Natural killer cell treated with Interleukin-12 subunit alpha and Interleukin-12 subunit beta and Interleukin-15 and Interleukin-18, amount 100 ng/mL, for 72 hours (primary cell): ENCODE measurements at places on chromosomes 11 and 22. TPM values are rescaled to one million over a fixed set of nuclear protein-coding genes. Genes with fewer than 3 reads are reported as not detected.
A peak's percentile ranks its signal among the peaks of the same experiment; 100 is the strongest.

DNA sequence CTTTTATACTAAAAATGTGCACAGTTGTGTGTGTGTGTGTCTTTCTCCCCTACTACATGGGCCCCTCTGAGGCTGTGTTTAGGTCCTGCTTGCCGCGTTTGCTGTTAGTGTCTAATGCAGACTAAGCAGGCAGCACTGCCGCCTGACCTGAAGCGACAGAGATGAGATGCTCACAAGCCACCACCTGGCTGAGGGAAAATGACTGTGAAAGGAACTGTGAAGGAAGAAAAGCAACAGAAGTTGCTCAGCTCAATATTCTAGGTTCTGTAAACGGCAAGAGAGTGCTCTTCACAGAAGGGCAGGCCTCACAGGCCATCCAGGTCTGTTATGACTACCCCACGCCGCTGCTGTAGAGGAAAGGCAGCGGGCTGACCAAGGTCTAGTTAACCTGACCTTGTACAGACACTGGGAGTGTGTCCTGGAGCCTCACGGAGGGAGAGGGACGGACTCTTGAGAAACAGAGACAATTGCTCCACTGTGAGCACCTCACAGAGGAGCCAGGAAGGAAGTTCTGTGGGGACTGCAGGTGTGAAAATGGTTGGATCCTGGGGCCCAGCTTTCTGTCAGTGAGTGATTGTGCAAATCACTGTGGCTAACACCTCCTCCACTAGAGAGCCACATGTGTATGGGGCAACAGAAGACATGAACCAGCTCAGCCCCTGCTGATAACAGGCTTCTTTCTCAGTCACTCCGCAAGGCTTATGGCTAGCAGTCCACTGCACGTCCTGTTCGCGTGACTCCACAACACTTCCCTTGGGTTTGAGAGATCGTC lies 31.3 kb upstream of the YPEL1 start:
- peak; percentile 95 for DNase-seq

Gene PSMA1
- total RNA-seq: 219 TPM

DNA sequence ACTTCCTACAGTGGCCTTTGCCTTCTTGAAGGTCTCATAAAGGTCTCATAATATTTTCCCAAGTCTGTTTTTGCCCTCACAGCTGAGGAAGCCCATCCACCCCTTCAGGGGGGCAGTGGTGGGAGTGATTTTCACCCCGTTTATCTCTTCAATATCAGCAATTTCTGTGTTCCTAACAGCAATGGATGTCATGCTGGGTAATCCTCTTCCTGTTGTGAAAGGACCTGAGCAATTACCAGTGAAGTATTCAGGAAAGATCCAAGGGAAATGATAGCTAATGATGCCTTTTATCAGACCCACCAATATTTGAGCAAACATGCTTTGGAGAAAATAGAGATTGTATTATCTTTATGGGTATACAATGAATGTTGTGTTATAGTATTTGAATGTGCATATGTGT lies 226.9 kb downstream of the INSC start:
- DNase-seq: no peak

Gene TMEM25
- total RNA-seq: 6.9 TPM

Gene SGSM1
- 0.75 TPM for total RNA-seq

DNA sequence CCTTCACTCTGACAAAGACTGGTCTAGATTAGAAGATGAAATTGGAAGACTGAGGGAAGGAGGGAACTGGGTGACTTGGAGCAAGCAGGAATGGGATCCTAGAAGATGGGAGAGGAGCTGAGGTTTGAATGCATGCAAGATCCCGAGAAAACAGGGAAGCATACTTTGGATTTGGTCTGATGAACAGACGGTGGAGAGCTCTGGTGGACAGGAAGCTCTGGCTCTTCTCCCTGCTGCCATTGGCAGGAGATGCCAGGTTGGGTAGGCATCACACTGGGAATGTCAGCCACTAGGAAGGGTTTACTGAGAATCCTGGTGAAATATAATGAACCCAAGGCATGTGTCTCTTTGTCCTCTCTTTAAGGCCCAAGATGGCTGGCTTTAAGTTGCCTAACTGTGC lies 16.5 kb downstream of the NAV2 start:
- no peak for DNase-seq

Gene HTR3A
- not detected for total RNA-seq

- no peak for DNase-seq
Measured at GRCh38 chr11:12127206-12127898, 17.0 kb downstream of the MICAL2 start.

Gene MAJIN
- total RNA-seq: not detected

DNA sequence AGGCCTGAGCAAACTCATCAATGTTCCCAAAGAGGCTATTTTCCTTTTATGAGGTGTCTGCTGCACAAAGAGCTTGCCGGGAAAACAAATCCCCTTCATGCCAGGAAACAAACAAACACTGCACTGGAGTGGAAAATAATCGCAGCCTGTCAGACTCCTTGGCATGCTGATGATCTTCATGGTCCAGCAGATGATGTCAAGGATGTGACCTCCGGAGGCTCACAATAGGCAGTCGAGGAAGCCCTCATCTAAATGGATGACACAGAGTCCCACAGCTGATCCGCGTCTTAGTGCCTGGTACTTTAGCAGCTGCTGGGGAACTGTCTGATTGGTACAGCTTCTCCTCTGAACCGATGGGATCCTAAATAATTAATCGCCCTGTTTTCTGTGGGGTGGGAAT lies 187.6 kb downstream of the TENM4 start:
- DNase-seq: no peak

GRCh38 chr22:50267591-50268390 lies 2.4 kb downstream of the MAPK11 start:
- no peak for DNase-seq

Gene SLC5A4
- not detected for total RNA-seq

DNA sequence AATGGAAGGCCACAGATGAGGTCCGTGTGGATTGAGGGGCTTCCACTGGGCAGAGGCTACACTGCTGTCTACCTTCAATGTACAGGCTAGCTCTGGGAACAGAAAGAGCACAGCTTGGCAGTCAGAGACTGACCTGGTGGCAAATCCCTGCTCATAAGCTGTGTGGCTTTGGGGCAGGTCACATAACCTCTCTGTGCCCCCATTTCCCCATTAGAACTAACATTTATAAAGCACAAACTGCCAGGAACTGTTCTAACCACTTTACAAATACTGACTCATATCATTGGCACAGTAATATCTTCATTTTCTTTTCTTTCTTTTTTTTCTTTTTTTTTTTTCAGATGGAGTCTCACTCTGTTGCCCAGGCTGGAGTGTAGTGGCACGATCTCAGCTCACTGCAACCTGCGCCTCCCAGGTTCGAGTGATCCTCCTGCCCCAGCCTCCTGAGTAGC lies 3.1 kb downstream of the FOSL1 start:
- no peak for DNase-seq

- no peak for DNase-seq
Measured at GRCh38 chr11:111733611-111734088, 32.5 kb downstream of the PPP2R1B start.

DNA sequence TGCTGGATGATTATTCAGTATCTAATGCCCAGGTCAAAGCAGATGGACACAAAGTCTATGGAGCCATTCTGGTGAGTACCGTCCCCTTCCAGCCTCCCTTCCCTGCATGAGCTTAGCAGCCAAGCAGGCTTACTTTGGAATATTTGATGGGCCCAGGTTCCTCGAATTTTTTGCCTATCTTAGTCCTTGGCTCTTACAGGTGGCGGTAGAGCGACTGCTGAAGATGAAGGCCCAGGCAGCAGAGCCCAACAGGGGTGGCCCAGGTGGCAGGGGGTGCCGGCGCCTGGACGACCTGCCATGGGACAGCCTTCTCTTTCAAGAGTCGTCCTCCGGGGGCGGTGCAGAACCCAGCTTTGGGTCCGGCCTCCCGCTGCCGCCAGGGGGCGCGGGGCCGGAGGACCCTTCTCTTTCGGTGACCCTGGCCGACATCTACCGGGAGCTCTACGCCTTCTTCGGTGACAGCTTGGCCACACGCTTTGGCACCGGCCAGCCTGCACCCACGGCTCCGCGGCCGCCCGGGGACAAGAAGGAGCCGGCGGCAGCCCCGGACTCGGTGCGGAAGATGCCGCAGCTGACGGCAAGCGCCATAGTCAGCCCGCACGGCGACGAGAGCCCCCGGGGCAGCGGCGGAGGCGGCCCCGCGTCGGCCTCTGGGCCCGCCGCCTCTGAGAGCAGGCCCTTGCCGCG lies 741 bp upstream of the TMEM179B start:
- peak; percentile 92 for DNase-seq

Gene NAALAD2
- not detected for total RNA-seq

GRCh38 chr11:129917231-129917630 lies 21.9 kb upstream of the NFRKB start:
- DNase-seq: no peak

DNA sequence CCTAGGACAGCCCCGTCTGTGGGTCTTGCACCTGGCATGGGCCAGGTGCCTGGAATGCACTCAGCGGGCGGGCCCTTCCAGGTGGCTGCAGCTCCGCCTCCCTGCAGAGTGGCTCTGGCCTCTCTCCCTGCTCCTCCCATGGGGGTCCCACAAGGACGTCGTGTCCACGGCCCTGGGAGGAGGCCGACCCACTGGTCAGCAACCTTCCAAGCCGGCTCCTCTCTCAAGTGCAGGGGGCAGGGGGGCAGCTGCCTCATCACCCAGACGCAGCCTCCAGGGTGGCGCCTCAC lies 41.9 kb downstream of the CERK start:
- DNase-seq: no peak

Gene IFT27
- 37.8 TPM for total RNA-seq

Gene MRGPRD
- total RNA-seq: not detected

GRCh38 chr11:8097062-8097461 lies 16.1 kb downstream of the TUB start:
- DNase-seq: no peak
